ENCODE measurements at places on chromosomes 6 and 20.

DNA sequence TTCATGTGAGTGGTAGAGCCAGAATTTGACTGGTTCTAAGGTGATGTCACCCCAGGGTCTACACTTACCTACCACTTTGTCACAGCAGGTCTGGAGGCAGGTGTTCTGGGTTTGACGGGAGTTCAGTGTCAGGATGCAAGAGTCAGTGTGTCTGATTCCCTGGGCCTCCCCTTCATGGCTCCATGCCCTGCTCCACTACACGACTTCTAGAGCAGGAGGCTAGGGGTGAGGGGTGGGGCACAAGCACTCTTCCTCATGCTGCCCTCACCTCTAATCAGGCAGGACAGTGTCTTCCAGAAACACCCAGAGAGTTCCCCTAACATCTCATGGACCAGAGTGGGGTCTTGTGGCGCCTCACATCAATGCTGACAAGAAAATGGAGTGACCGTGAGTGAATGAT lies 118.2 kb downstream of the CDC5L start:
- no peak for DNase-seq

- peak; percentile 34 for DNase-seq
Observed at GRCh38 chr20:1674361-1674760, 16.8 kb upstream of the SIRPG start.

DNA sequence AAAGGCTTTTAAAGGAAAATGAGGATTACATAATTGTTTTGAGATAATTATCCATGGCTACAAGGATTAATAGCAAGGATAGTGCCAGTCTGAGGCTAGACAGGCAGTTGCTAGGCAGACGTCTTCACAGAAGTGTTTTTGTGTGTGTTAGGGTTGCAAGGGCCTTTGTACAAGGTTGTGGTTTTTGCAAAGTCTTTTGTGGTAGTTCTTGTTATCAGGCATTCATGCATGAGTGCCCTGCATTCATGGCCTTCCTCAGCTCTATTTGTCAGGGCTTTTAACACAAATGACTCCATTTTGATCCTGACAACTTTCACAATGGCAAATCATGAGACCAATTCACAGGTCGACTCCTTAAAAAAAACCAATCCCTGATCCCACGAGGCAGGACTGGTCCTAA lies 68.1 kb upstream of the TXNDC5 start:
- DNase-seq, result no peak

DNA sequence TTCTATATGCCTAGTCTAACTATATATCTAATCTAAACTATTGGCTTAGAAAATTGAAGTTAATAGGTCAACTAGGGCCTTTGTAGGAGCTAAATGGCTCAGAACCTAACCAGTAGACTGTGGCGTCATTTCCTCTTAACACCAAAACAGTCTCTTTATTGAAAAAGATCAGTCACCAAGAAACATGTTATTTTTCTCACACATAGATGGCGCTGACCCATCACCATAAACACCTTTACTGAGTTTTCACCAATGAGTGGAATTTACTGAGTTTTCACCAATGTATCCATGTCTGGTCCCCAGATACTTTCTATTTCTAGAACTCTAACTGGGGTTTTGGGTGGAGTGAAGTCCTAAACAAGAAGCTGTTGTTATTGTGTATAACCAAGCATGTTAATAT lies 636.0 kb downstream of the BCKDHB start:
- DNase-seq, result no peak

DNA sequence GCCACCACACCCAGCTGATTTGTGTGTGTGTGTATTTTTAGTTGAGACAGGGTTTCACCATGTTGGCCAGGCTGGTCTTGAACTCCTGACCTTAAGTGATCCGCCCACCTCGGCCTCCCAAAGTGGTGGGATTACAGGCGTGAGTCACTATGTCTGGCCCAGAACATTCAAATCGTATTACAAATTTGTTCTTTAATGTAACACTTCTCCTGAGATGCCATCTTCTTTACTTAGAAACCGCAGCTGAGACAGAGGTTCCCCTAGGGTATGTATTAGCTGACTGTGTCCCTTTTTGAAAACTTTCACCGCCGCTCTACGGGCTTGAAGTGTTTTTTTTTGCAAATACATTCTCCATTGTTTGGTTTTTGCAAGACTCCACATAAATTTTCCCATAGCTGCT lies 62.6 kb downstream of the TOX2 start:
- DNase-seq, result no peak

DNA sequence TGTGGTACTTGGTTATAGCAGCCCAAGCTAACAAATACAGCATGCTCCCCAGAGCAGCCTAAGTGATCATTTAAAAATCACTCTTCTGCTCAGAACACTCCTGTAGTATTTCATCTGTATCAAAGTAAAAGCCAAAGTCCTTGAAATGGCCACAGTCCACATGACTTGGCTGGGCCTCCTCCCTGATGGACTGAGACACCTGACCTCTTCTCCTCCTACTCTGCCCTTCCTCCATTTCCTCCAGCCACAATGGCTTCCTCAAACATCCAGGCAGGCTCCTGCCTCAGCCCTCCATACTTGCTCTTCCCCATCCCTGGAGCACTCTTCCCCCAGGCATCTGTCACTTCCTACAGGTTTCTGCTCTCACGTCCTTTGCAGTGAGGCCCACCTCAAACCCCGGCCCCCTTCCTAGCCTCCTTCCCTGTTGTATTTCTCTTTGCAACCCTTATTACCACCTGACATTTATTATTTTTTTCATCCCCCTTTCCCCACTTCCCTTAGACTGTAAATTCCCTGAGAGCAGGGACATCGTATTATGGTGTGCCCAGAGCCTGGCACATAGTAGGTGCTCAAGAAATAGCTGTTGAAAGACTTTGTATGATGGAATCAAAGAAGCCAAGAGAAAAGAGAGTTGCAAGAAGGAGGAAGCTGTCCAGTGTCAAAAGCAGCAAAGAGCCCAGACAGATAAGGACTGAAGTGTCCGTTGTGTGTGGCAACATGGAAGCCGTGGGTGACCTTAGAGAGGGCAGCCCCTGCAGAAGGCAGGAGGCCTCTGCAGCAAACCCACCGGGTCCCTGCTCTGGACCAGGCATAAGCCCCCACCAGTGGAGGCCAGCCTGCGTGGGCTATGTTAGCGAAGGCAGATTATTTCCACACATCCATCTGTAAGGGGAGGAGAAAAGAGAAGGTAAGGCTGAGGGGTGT lies 87.5 kb downstream of the TRERF1 start:
- no peak for DNase-seq

GRCh38 chr20:56631990-56632327 lies 2.9 kb downstream of the TFAP2C start:
- no peak for DNase-seq

Data from T-cell (primary cell).